ENCODE measurements at places on chromosomes 4 and X.
A peak's percentile ranks its signal among the peaks of the same experiment; 100 is the strongest.

- no peak for DNase-seq
These were observed at the start of gene C4orf51 for GRCh38 chr4:145679991-145680455. Gene C4orf51, plus strand, starts transcription at chr4:145680146. Its CDS starts 58 bp downstream, at chr4:145680204.

GRCh38 chr4:109451544-109452273 lies 18.1 kb downstream of the SEC24B start:
- no peak for DNase-seq

DNA sequence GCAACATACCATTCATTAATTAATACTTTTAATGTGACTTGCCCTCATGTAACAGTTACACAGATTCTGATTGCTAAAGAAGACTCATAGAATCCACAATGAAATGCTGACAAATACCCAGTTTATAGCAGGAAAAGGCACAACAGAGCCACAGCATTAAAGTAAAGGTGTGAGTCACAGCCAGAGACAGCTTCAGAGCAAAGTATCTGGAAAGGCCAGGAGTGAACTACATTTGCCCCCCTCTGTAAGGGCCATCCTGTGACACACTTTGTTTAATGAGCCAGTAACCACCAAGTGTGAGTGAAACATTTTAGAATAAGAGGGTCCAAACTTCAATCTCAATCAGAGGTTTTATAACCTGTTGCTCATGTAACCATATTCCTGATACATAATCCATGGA lies 133.8 kb upstream of the TACR3 start:
- no peak for DNase-seq

- DNase-seq: no peak
These were observed 237.8 kb upstream of the ANXA3 start for GRCh38 chr4:78313754-78314120.

- DNase-seq: no peak
These were observed 40.4 kb downstream of the RPS3A start for GRCh38 chr4:151139814-151140213.

- DNase-seq: peak; percentile 78
These were observed 478 bp upstream of the PLXNA3 start for GRCh38 chrX:154457491-154458115.

DNA sequence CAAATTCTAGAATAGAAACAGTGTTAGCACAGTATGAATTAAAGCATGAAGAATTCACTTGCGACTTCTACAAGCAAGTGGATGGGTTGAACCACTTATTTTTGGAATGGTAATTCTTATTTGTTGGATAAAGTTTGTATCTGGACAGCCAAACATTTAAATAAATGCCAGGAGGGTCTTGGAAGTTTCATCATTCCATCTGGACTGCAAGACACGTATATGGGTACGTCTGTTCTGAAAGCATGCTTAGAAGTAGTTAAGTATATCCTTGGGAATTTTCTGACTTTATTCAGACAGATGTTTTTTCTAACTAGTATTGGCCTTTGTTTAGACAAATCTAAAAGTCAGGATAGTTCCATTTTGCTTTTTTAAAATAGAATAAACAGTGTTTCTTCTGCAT lies 77.5 kb upstream of the CASK start:
- DNase-seq: no peak

- DNase-seq: no peak
These were observed 233.5 kb upstream of the GYPA start for GRCh38 chr4:144374065-144374464.

GRCh38 chr4:13546941-13547484 lies 2.7 kb upstream of the NKX3-2 start:
- no peak for DNase-seq

All from upper lobe of right lung (tissue), 1 donor.